ENCODE measurements at places on chromosomes 16 and 17. TPM values are rescaled to one million over a fixed set of nuclear protein-coding genes. Genes with fewer than 3 reads are reported as not detected.

CCL16 gene
- polyA plus RNA-seq = not detected

OR2C1 gene
- not detected for polyA plus RNA-seq

IGSF6 gene
- polyA plus RNA-seq = 1.3 TPM

PTGES3L gene
- polyA plus RNA-seq = 1.5 TPM

UMOD gene
- polyA plus RNA-seq = not detected

CACNA1G gene
- 2.0 TPM for polyA plus RNA-seq

NOD2 gene
- polyA plus RNA-seq = not detected

TP53TG3C gene
- polyA plus RNA-seq = not detected

CMTM1 gene
- 1.1 TPM for polyA plus RNA-seq

RNF222 gene
- not detected for polyA plus RNA-seq

C17orf50 gene
- 0.68 TPM for polyA plus RNA-seq

PIK3R5 gene
- polyA plus RNA-seq = 0.32 TPM

KRT15 gene
- polyA plus RNA-seq = 2.3 TPM

FBXW10B gene
- polyA plus RNA-seq = not detected

EXOSC6 gene
- 14.5 TPM for polyA plus RNA-seq

PDE6G gene
- not detected for polyA plus RNA-seq

SLC47A1 gene
- polyA plus RNA-seq = 1.2 TPM

SOST gene
- polyA plus RNA-seq = not detected

KRT36 gene
- not detected for polyA plus RNA-seq

NPIPA5 gene
- polyA plus RNA-seq = 12.2 TPM

CIBAR2 gene
- polyA plus RNA-seq = 2.4 TPM

ABCA9 gene
- polyA plus RNA-seq = 0.32 TPM

TUBB3 gene
- 1,475 TPM for polyA plus RNA-seq

NACA2 gene
- not detected for polyA plus RNA-seq

NT5M gene
- polyA plus RNA-seq = 38.0 TPM

JPH3 gene
- polyA plus RNA-seq = 31.2 TPM

RPL26 gene
- polyA plus RNA-seq = 3,177 TPM

KLHL10 gene
- polyA plus RNA-seq = not detected

Data from brain (organoid and tissue), 16 donors.